Activated T-cell treated with anti-CD3 and anti-CD28 coated beads for 1 hour (primary cell): ENCODE measurements at places on chromosomes 7 and 10.

GRCh38 chr7:17590221-17590620 is 291.8 kb downstream of the AHR start:
- no peak for DNase-seq

GRCh38 chr7:45686441-45687184 is 112.4 kb downstream of the ADCY1 start:
- no peak for DNase-seq

DNA sequence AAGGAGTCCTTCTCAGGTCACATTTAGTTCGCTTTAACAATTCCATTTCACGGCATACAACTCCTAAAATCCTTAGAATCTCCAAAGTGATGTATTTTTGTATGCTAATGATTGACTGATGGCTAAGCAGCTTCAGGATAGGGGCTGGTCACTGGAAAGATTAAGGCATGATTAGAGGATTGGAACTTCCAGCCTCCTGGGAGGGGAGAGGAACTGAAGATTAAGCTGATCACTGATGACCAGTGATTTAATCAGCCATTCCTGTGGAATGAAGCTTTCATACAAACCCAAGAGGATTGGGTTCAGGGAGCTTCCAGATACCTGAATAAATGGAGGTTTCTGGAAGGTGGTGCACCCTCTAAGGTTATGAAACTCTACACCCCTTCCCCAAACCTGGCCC is 123.9 kb upstream of the CDK13 start:
- DNase-seq: no peak

DNA sequence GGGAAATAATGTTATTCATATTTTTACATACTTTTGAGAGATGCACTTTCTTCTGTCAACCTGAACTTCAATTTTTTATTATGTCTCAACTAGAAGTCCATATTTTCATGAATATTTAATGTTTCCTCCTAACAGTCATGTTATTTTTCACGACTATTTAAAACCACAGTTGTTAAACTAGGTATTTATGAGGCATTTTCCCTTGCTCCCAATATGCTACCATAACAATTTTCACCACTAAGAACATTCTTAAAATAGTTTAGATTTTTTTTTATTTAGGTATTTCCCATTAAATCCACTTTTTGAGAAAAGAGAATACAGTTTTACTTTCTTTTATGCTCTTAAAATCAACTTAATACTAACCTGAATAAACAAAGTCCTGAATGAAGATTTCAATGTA is 89.4 kb downstream of the JAZF1 start:
- no peak for DNase-seq

- DNase-seq: no peak
Measured at GRCh38 chr10:14554491-14555205, 220.0 kb downstream of the FAM107B start.

DNA sequence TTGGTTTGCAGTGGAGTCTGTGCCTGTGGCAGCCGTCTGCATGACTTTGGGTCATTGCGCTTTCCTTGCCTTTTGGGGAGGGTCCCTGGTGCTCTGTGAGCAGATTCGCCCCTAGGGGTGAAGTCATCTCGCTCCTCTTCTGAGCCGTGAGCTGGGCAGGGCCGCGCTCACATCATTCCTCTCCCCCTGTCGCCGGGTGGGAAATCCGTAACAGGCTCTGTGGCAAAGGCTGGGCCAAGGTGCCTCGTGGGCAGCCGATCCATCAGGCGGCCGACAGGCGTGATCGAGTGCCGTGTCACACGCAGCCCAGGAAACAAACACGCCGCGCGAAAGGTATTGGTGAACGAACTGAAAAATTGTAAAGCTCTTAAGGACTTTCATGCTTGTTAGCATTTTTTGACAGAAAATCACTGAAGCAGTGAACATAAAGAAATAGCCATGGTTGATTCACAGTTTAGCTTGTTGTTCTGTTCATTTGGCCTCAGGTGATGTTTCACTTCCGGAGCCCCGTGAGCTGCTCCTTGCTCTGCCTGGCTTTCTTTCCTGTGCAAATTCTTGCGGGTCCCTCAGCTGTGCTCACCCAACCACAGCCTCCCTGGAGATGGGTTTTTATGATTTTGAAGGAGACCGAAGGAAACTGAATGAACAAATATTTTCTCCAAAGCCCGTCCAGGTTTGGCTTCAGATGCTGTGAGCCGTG is 122.1 kb downstream of the NKX6-2 start:
- DNase-seq: no peak

DNA sequence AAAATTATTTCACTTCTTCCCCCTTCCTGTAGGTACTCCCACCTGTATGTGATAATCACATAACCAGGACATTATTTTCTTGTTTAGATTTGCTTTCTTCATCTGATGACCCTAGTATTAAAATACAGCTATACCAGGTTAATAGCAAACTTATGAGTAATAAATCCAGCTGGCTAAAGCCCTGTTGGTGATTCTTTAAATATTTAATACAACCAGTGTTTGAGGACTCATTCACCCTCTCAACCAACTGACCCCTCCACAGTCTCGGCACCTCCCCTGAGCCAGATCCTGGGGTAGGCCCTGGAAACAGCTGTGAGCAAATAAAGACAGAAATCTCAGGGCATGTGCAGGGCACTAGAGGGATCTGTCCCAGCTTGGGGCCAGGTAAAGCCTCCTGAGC is 58.5 kb downstream of the BLNK start:
- no peak for DNase-seq

GRCh38 chr7:68015122-68015977 is 1018.7 kb downstream of the TYW1 start:
- no peak for DNase-seq

GRCh38 chr7:128841921-128842673 is 11.9 kb downstream of the FLNC start:
- peak; percentile 43 for DNase-seq

GRCh38 chr7:133044722-133045473 is 37.0 kb downstream of the CHCHD3 start:
- no peak for DNase-seq

GRCh38 chr7:85602196-85602595 is 415.3 kb upstream of the SEMA3D start:
- no peak for DNase-seq

GRCh38 chr10:43350686-43351085 is 20.8 kb upstream of the FXYD4 start:
- DNase-seq: no peak

DNA sequence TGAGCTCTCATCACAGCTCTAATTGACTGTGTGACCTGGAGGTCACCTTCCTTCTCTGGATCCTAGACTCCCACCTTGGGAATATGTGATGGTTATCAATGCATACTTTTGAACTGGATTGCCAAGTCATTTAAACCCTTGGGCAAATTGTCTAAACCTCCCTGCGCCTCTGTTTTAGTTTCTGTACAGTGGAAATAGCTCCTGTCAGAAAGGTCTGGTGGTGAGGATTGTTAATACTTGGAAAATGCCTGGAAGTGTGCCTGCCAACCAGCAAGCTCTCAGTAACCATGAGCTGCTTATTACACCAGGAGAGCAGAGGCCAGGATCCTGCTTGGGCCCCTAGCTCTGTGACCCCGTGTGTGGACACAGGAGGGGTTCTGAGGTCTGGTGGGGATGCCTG is 108.7 kb upstream of the PPIF start:
- no peak for DNase-seq
